ENCODE measurements at places on chromosomes 3 and 15.

- no peak for DNase-seq
Measured at GRCh38 chr3:149198611-149199010, 23.0 kb downstream of the CP start.

GRCh38 chr3:16280671-16281070 lies 15.7 kb downstream of the OXNAD1 start:
- no peak for DNase-seq

DNA sequence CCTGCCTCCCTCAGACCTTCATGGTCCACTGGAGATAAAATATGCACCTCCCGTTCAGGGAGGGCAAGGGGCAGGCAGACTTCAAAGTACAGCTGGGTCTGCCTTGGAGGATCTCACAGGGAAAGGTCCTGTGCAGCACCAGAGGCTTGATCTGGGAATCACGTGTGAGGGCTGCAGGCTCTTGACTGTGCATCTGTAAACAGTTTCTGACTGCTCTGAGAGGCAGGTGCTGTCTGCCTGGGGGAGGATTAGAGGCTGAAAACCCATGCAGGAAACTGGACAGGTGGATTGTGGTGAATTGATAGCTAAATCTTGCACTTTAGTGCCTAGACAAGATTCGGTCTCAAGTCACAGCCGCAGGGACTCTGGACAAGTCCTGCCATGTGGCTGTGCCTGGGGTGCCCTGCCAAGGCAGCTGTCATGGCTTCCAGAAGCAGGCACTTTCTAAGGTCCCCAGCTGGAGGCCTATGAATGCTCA lies 239.3 kb downstream of the EPHB1 start:
- no peak for DNase-seq

- DNase-seq = no peak
Measured at GRCh38 chr3:182609575-182610156, 183.6 kb upstream of the ATP11B start.

DNA sequence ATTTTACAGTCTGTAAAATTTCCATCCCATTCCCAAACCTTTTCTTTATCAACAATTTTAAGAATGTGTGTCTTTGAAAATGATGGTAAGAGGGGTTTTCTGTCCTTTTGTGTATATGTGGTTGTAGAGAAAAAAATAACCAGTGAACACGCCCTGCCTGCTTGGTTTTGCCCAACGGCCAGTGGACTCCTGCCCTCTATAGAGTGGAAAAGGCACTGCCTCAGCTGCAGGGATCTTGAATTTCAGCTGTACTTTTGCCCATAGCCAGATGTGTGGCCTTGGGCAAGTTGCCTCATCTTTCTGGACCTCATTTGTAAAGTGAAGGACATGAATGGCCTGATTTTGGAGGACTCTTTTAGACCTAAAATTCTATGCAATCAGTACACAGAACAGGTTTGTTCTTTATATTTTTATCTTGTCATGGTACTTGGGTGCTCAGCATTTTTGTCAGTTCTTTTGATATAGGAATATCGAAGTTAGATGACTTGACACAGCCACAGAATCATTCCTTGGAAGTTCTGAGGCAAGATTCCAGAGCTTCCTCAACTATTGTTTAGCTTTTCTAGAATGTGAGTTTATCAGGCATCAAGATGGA lies 81.0 kb downstream of the CLDN11 start:
- DNase-seq = no peak

Data from SIG-M5 (cell line).